ENCODE measurements at places on chromosomes 2 and 18.

- no peaks in the 10 kb centered on the region for H3K36me3 ChIP-seq
- peaks cover 11% of the 10 kb centered on the region for H3K27me3 ChIP-seq
- H3K4me1 ChIP-seq = no peaks in the 10 kb centered on the region
- H3K4me3 ChIP-seq = no peak overlapping the region
- DNase-seq = no peak
Measured at GRCh38 chr2:105417857-105418436, 19.1 kb upstream of the FHL2 start.

GRCh38 chr18:63316612-63317555 is 2.7 kb downstream of the BCL2 start:
- DNase-seq = no peak
- H3K4me1 ChIP-seq = peaks cover 75% of the 10 kb centered on the region
- no peaks in the 10 kb centered on the region for H3K27me3 ChIP-seq
- no peaks in the 10 kb centered on the region for H3K36me3 ChIP-seq

GRCh38 chr2:186060744-186061440 is 322.3 kb downstream of the FSIP2 start:
- DNase-seq = no peak
- no peaks in the 10 kb centered on the region for H3K27me3 ChIP-seq
- H3K36me3 ChIP-seq = no peaks in the 10 kb centered on the region
- H3K27ac ChIP-seq = no peak overlapping the region
- no peaks in the 10 kb centered on the region for H3K4me1 ChIP-seq
- H3K4me3 ChIP-seq = no peak overlapping the region

GRCh38 chr2:60958361-60958760 is 59.2 kb upstream of the PEX13 start:
- no peaks in the 10 kb centered on the region for H3K4me1 ChIP-seq
- peaks cover 5% of the 10 kb centered on the region for H3K36me3 ChIP-seq
- DNase-seq = no peak
- no peak overlapping the region for H3K27ac ChIP-seq
- no peak overlapping the region for H3K4me3 ChIP-seq
- no peaks in the 10 kb centered on the region for H3K27me3 ChIP-seq

DNA sequence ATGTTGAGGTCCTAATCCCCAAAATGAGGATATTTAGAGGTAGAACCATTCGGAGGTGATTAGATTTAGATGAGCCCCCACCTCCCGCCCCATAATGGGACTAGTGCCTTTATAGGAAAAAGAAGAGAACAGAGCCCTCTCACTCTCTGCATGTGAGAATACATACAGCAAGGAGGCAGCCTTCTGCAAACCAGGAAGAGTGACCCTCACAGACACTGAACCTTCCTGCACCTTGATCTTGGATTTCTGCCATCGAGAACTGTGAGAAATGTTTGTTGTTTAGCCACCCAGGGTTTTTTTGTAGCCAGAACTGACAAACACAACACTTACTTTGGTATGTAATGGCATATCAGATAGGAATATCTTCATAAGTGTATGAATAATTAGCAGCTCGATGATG is 83.7 kb downstream of the XIRP2 start:
- H3K4me1 ChIP-seq = no peaks in the 10 kb centered on the region
- H3K36me3 ChIP-seq = no peaks in the 10 kb centered on the region
- no peak overlapping the region for H3K27ac ChIP-seq
- no peak overlapping the region for H3K4me3 ChIP-seq
- no peak for DNase-seq

DNA sequence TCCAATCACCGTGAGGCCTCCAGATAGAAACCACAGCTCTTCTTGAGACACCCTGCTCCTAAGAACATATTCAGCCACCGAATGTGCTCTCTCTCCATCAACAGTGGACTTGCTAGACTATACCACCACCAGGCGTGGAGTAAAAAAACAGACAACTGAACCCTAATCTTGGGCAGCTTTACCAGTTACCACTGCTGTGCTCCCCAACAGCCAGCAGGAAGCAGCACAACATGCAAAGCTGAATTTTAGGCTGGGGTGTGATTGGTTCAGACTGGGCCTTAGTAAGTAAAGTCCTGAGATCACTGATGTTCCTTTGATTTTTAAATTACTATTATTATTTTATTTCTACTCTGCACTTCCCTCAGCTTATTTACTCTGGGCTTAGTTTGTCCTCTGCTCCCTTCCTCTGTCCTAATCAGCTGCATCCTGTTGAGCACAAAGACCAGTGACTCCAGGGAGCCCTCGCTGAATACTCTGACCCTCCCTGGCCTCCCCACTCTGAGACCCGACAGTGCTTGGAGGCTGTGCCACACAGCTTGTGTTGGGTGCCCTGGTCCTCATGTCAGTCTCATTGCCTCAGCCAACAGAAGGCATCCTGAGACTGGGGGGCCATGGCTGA is 21.9 kb downstream of the MRPL35 start:
- no peaks in the 10 kb centered on the region for H3K36me3 ChIP-seq
- H3K27me3 ChIP-seq = no peaks in the 10 kb centered on the region
- DNase-seq = no peak
- H3K27ac ChIP-seq = no peak overlapping the region

- no peak overlapping the region for H3K4me3 ChIP-seq
- H3K27me3 ChIP-seq = no peaks in the 10 kb centered on the region
- H3K4me1 ChIP-seq = no peaks in the 10 kb centered on the region
- no peaks in the 10 kb centered on the region for H3K36me3 ChIP-seq
- DNase-seq = no peak
Measured at GRCh38 chr18:56515522-56515921, 122.9 kb downstream of the TXNL1 start.

GRCh38 chr2:133324150-133324561 is 244.1 kb downstream of the NCKAP5 start:
- no peaks in the 10 kb centered on the region for H3K27me3 ChIP-seq
- no peak overlapping the region for H3K4me3 ChIP-seq
- H3K36me3 ChIP-seq = no peaks in the 10 kb centered on the region
- H3K27ac ChIP-seq = no peak overlapping the region
- no peak for DNase-seq

DNA sequence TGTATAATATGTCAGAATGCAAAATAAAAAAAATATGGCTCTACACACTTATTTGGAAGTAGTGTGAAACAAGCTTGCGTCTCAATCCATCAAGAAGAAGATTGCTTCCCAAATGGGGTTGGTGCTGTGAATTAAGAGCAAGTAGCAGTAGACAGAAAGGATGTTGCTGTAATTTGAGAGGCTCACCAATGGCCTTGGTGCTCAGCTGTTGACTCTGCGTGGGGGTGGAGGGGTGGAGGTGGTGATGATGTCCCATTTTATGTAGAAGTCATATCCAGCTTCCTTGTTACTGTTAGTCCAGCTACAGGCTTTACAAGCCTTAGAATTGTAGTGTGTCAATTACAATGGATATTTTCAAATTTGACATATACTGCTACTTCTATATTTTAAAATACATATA is 223.4 kb upstream of the RND3 start:
- no peaks in the 10 kb centered on the region for H3K4me1 ChIP-seq
- H3K27ac ChIP-seq = no peak overlapping the region
- DNase-seq = no peak
- H3K27me3 ChIP-seq = no peaks in the 10 kb centered on the region

GRCh38 chr2:121588357-121588756 is 57.7 kb downstream of the RNU4ATAC start:
- H3K27me3 ChIP-seq = no peaks in the 10 kb centered on the region
- H3K4me3 ChIP-seq = no peak overlapping the region
- DNase-seq = no peak

- no peak for DNase-seq
- no peaks in the 10 kb centered on the region for H3K4me1 ChIP-seq
- H3K36me3 ChIP-seq = no peaks in the 10 kb centered on the region
- no peaks in the 10 kb centered on the region for H3K27me3 ChIP-seq
- no peak overlapping the region for H3K27ac ChIP-seq
- no peak overlapping the region for H3K4me3 ChIP-seq
Measured at GRCh38 chr18:55404832-55405465, 183.0 kb downstream of the TCF4 start.

DNA sequence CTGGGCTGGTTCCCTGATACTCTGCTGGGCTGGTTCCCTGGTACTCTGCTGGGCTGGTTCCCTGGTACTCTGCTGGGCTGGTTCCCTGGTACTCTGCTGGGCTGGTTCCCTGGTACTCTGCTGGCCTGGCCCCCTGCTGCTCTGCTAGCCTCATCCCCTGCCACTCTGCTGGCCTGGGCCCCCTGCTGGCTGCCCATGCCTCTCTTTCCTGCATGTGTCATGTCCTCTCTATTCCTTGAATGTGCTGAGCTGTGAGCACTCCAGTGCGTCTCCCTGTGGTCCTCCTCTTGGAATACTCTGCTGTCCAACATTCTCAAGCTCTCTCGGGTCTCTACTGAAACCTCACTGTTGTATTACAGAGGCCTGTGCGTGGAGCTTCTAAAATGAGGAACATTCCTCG is 216.3 kb downstream of the RNF144A start:
- H3K36me3 ChIP-seq = no peaks in the 10 kb centered on the region
- no peak overlapping the region for H3K4me3 ChIP-seq
- no peak for DNase-seq
- no peak overlapping the region for H3K27ac ChIP-seq
- no peaks in the 10 kb centered on the region for H3K4me1 ChIP-seq

GRCh38 chr2:15177103-15177502 is 384.0 kb downstream of the NBAS start:
- H3K4me1 ChIP-seq = peaks cover 28% of the 10 kb centered on the region
- no peaks in the 10 kb centered on the region for H3K27me3 ChIP-seq
- H3K4me3 ChIP-seq = peak overlapping the region; percentile 49
- H3K36me3 ChIP-seq = peaks cover 12% of the 10 kb centered on the region
- DNase-seq = peak; percentile 75

DNA sequence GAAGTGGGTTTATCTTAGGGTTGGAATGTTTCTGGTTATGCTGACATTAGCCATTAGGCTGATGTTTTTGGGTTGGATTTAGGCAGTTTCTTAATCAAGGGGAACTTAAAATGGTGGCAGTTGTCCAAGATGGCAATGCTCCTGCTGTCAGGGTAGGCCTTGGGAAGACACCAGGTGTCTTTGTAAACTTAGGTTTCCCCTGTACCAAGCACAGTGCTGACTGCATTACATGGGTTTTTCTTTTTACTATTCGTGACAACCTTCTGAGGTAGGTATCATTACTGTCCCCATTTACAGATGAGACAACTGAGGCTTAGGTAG is 528 bp upstream of the ATG16L1 start:
- H3K36me3 ChIP-seq = peaks cover 20% of the 10 kb centered on the region
- H3K27me3 ChIP-seq = no peaks in the 10 kb centered on the region
- H3K4me3 ChIP-seq = peak overlapping the region; percentile 82
- H3K4me1 ChIP-seq = peaks cover 70% of the 10 kb centered on the region
- DNase-seq = no peak

DNA sequence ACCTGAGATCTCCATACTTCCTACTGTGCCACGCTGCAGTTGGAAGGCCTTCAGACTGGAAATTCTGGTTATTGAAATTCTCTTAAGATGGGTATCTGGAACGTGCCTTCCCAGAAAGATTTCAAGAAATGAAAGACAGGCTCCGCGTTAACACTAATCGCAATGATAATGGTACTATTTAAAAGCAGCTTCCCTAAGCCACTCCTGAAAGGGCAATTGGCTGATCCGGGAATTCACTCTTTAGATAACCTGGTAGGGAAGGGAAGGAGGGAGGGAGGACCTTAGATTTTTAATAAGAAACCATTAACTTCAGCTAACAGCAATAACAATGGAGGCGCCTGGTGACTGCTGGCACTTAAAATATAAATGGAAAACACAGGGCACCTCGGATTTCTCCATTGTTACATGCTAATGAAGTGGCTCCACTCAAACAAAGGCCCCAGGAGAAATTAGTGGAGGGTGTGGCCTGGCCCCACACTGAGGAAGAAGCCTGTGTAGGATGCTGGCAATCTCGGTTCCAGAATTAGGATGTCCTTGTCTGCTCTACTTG is 22.5 kb upstream of the MTA3 start:
- no peak overlapping the region for H3K27ac ChIP-seq
- DNase-seq = no peak
- no peak overlapping the region for H3K4me3 ChIP-seq

- H3K36me3 ChIP-seq = no peaks in the 10 kb centered on the region
- DNase-seq = no peak
- no peaks in the 10 kb centered on the region for H3K4me1 ChIP-seq
- H3K4me3 ChIP-seq = no peak overlapping the region
- H3K27me3 ChIP-seq = no peaks in the 10 kb centered on the region
Measured at GRCh38 chr2:71852141-71852711, 295.4 kb downstream of the CYP26B1 start.

- H3K36me3 ChIP-seq = no peaks in the 10 kb centered on the region
- no peaks in the 10 kb centered on the region for H3K4me1 ChIP-seq
- H3K4me3 ChIP-seq = no peak overlapping the region
- H3K27ac ChIP-seq = no peak overlapping the region
- DNase-seq = no peak
Measured at GRCh38 chr18:31616586-31616985, 24.9 kb downstream of the TTR start.

GRCh38 chr2:9004338-9005204 is 1.1 kb upstream of the MBOAT2 start:
- peak overlapping the region; percentile 5 for H3K27ac ChIP-seq
- H3K36me3 ChIP-seq = no peaks in the 10 kb centered on the region
- H3K27me3 ChIP-seq = peaks cover 18% of the 10 kb centered on the region
- peaks cover 9% of the 10 kb centered on the region for H3K4me1 ChIP-seq
- no peak for DNase-seq

DNA sequence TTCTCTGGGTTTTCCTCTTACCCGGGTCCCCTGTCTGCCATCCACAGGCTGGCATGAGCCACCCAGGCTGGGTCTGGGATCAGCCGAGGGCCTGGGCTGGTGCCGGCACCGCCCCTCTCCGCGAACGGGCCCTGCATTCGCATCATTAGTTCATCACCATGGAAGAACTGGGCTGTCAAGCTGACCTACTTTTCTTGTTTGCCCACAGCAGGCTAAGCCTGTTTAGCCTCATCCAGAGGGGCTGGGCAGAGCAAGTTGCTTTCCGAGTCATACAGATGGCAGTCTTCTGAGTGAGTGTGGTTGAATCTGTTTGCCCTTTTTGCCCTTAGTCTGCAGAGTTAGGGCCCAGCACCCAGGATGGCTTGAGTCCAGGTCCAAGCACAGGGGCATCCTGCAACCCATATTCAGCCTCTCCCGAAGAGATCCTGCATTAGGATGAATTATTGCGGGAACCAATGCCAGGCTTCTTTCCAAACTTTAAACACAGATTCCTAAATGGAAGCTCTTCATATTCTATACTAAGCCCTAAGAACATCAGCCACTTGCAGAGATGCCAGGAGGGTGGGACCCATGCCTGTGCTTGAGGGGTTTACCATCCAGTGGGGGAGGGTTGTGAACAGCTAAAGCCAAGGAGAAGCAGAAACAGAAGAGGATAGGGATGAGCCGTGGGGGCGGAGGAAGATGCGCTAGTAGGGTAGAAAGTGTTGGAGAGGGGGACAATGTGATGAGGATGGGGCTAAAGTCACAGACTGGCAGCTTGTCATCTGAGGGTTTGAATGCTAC is 68.0 kb downstream of the NPAS2 start:
- no peaks in the 10 kb centered on the region for H3K4me1 ChIP-seq
- H3K27ac ChIP-seq = no peak overlapping the region
- H3K36me3 ChIP-seq = no peaks in the 10 kb centered on the region
- peaks cover 4% of the 10 kb centered on the region for H3K27me3 ChIP-seq

- no peak overlapping the region for H3K4me3 ChIP-seq
- DNase-seq = no peak
- H3K27ac ChIP-seq = no peak overlapping the region
- H3K27me3 ChIP-seq = no peaks in the 10 kb centered on the region
- H3K36me3 ChIP-seq = peaks cover 72% of the 10 kb centered on the region
- H3K4me1 ChIP-seq = no peaks in the 10 kb centered on the region
Measured at GRCh38 chr2:43890855-43891254, 52.1 kb downstream of the ABCG8 start.

- no peak for DNase-seq
- H3K4me1 ChIP-seq = no peaks in the 10 kb centered on the region
- H3K27me3 ChIP-seq = no peaks in the 10 kb centered on the region
- no peak overlapping the region for H3K27ac ChIP-seq
- no peak overlapping the region for H3K4me3 ChIP-seq
- no peaks in the 10 kb centered on the region for H3K36me3 ChIP-seq
Measured at GRCh38 chr2:236337465-236338325, 73.5 kb upstream of the ASB18 start.
